Gastroesophageal sphincter (tissue), 4 donors: ENCODE measurements at places on chromosomes 1 and 21.

DNA sequence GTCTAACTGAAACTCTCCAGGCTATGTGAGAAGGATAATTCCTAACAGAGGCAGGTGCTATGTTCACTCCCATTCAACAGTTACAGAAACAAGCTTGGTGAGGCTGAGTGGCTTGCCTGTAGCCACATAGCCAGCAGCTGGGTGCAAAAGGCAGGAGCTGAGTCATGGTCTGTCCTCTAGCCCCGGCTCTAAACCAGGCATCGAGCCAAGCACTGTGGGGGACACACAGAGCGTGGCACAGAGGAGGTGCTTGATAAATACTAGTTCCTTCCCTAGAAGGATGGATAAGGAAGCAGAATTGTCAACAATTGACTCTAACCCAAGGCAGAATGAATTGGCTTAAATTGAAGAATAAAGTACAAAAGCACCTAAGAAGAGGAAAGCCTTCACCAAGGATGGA is 10.4 kb upstream of the KCNA2 start:
- no peak for ATAC-seq

GRCh38 chr1:113058941-113059706 is 13.9 kb upstream of the LRIG2 start:
- no peak for ATAC-seq

GRCh38 chr1:32507021-32507420 is 32.2 kb upstream of the ZBTB8A start:
- ATAC-seq, result no peak

- no peak for ATAC-seq
Observed at GRCh38 chr1:21537511-21537931, 28.3 kb downstream of the ALPL start.

- ATAC-seq, result peak; percentile 39
Observed at GRCh38 chr21:45887120-45887611, 94.4 kb upstream of the COL6A1 start.

GRCh38 chr1:10528066-10529014 is 53.6 kb downstream of the PEX14 start:
- ATAC-seq, result peak; percentile 96

GRCh38 chr1:214717351-214717750 is 114.4 kb downstream of the CENPF start:
- no peak for ATAC-seq

DNA sequence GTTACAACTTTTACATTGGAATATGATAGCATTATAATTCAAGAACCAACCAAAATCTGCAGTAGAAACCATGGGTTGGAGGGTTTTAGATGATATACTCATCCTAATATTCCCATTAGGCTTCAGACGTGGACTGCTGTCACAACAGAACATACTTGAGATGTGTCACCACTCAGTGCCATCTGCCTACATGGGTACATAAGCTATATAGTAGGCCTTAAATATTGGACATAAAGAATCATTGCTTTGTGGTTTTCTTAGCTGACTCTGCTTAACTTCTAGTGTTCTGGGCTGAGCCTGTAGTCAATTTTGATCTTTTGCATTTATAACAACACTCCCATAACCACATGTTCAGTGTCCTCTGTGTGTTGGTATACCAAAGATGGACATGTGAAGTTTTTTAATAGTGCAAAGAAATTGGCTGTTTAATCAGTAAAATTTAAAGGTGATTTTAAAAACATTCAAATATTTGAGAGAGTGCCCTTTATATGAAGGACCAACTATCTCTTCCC is 14.2 kb downstream of the RAP1A start:
- ATAC-seq, result no peak

GRCh38 chr1:48236716-48237470 is 14.4 kb downstream of the SLC5A9 start:
- ATAC-seq, result no peak

GRCh38 chr1:91653183-91653582 is 152.5 kb downstream of the CDC7 start:
- no peak for ATAC-seq

- ATAC-seq, result no peak
Observed at GRCh38 chr1:64493831-64494230, 23.9 kb downstream of the CACHD1 start.

- ATAC-seq, result no peak
Observed at GRCh38 chr1:230197644-230198567, 130.9 kb downstream of the GALNT2 start.

DNA sequence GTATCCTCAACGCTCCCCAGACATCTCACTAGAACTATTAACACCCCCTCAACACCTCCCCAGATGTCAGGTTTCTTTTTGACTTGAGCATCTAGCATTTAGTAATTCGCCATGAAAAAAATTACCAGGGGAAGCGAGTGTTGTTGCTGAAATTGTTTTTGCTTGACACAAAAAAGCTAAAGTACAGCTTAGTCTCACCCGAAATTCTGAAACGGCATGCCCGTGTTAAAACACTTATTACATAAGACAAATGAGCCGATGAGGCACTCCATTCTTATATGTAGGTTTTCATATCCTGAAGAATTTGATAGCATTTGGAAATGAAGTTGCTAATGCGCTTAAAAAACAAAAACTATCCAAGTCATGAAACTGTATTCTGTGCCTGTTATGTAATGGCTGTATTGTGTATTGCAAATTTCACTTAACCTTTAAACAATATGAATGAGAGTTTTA is 1.3 kb upstream of the NRIP1 start:
- no peak for ATAC-seq

DNA sequence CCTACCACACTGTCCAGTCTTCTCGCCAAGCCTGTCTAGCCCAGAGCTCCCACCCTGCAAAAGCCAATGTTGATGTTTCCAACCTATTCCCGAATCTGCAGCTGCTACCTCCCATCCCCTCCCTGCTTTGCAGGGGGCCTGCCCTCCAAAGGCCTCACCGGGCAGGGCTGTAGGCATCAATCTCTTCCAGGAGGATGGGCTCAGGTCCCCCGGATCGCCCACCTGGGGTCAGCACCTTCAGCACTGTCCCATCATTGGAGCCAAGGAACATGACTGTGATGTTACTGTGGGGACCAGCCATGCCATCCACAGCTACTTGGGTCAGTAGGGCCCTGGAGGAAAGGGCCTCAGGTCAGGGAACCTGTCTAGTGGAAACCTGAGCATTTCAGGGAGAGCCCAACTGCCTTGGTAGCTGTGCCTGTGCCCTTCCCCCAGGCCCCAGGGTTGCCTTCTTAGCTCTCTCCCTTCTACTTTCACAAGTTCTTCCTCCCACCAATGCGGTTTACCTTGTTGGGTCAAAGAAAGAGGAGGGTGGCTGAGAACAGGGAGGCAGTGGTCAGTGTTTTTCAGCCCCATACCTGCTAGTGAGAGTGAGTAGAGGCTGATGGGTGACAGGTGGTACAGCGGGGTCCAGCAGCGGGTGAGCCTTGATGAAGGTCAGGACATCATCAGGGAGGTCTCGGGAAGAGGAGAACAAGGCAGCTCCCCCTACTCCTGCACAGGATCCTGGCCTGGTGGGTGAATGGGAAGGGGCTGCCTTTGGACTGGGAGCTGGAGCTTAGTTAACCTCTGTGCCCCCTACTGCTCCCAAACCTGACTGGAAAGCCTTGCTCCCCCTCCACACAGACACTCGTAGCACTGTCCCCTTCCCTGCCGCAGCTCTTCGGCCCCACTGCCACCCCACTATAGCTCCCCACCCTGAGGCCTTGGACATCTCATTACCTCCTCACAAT is 10.7 kb downstream of the SEMA6C start:
- no peak for ATAC-seq

DNA sequence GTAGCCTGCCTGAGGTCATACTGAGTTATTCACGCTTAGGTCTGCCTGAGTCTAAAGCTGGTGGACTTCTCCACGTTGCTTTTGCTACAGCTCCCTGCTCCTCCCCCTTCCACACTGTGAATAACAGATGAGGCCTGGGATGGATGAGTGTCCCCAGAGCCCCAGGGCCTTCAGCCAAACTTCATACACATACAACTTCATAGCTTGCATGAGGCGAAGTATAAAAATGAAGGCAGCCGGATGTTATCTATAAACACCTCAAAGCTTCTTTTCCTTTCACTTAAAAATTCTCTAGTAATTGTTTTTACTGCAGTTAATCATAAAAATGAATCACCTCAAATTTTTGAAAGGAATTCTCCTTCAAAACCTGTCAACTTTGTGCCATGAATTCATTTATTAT is 70.2 kb downstream of the DAB1 start:
- no peak for ATAC-seq

- peak; percentile 67 for ATAC-seq
Observed at GRCh38 chr21:25640202-25640942, 1.3 kb downstream of the JAM2 start.
